ENCODE measurements at places on chromosomes 4 and X. TPM values are rescaled to one million over a fixed set of nuclear protein-coding genes. Genes with fewer than 3 reads are reported as not detected.
A peak's percentile ranks its signal among the peaks of the same experiment; 100 is the strongest.

DNA sequence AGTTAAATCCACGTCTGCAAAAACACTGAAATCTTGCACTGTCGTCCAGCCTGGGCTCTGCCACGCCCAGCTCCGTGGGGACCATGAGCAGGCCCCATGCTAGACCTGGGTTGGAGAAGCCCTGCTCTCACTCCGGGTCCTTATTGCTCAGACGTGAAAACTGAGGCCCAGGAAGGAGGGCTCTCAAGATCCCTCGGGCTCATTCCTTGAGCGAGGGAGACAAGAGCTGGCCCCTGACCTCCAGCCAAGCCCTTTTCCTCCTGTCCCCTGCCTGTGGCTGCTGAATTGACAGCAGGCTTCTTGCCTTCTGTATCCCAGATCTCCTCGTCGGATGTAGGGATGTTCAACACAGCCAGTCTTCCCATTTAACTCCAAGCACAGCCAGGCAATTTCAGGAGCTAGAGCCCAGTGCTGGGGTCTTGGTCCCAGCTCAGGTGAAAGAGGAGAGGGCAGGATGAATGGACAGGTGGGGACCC is 109.5 kb downstream of the CPZ start:
- no peaks in the 10 kb centered on the region for H3K27me3 ChIP-seq
- H3K4me3 ChIP-seq = no peak overlapping the region
- H3K36me3 ChIP-seq = no peaks in the 10 kb centered on the region
- no peaks in the 10 kb centered on the region for H3K4me1 ChIP-seq
- H3K27ac ChIP-seq = no peak overlapping the region

DNA sequence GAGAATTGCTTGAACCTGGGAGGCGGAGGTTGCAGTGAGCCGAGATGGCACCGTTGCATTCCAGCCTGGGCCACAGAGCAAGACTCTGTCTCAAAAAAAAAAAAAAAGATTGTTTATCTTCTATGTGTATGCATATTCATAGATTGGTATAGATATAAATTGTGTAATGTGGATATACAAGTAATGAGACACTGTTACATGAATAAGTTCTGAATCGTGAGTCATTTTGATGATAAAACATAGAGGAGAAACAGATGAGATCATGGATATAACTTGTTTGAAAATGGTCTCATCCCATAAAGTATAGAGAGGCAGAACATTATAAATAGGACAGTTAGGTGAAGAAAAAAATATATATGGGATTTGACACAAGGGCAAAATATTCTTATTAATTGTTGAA is 628.0 kb downstream of the IL1RAPL1 start:
- DNase-seq = no peak
- no peak overlapping the region for H3K4me3 ChIP-seq
- no peaks in the 10 kb centered on the region for H3K36me3 ChIP-seq
- no peaks in the 10 kb centered on the region for H3K27me3 ChIP-seq
- H3K27ac ChIP-seq = no peak overlapping the region

IL21 gene
- total RNA-seq = not detected

GRCh38 chrX:68929332-68930150 is 100.7 kb downstream of the EFNB1 start:
- no peaks in the 10 kb centered on the region for H3K4me1 ChIP-seq
- no peaks in the 10 kb centered on the region for H3K36me3 ChIP-seq
- DNase-seq = no peak
- H3K27ac ChIP-seq = no peak overlapping the region
- no peaks in the 10 kb centered on the region for H3K27me3 ChIP-seq

ATP11C gene
- 15.3 TPM for total RNA-seq

- H3K4me3 ChIP-seq = no peak overlapping the region
- no peak for DNase-seq
- no peaks in the 10 kb centered on the region for H3K27me3 ChIP-seq
- H3K4me1 ChIP-seq = no peaks in the 10 kb centered on the region
Measured at GRCh38 chr4:157014621-157015591, 43.3 kb upstream of the PDGFC start.

- no peak overlapping the region for H3K4me3 ChIP-seq
- H3K36me3 ChIP-seq = no peaks in the 10 kb centered on the region
- H3K27ac ChIP-seq = no peak overlapping the region
- DNase-seq = no peak
Measured at GRCh38 chr4:42197341-42197740, 44.9 kb upstream of the BEND4 start.

DNA sequence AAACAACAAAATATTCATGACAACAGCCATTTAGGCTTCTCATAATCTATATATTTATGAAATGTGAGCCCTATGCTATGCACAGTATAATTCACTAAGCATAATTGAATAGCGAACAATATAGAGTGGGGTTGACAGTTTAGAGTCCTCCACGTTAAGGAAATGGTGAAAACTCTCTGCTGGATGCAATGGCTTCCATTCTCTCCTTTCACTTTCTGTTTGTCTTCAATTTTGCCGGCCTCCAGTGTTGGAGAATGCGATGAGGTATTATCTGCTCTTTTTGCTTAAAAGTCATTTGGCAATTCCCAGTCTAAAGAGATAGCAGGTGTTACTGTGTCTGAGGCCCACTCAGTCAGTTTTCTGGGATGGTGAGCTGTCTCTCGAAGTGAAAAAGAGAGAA is 52.1 kb downstream of the NPY5R start:
- H3K4me3 ChIP-seq = no peak overlapping the region
- DNase-seq = no peak
- no peaks in the 10 kb centered on the region for H3K27me3 ChIP-seq

CLDN2 gene
- total RNA-seq = 1.9 TPM

CRMP1 gene
- 1.2 TPM for total RNA-seq

- H3K27ac ChIP-seq = no peak overlapping the region
- no peaks in the 10 kb centered on the region for H3K27me3 ChIP-seq
- H3K36me3 ChIP-seq = no peaks in the 10 kb centered on the region
- H3K4me3 ChIP-seq = no peak overlapping the region
- H3K4me1 ChIP-seq = no peaks in the 10 kb centered on the region
Measured at GRCh38 chr4:146976145-146976544, 30.5 kb upstream of the TTC29 start.

DNA sequence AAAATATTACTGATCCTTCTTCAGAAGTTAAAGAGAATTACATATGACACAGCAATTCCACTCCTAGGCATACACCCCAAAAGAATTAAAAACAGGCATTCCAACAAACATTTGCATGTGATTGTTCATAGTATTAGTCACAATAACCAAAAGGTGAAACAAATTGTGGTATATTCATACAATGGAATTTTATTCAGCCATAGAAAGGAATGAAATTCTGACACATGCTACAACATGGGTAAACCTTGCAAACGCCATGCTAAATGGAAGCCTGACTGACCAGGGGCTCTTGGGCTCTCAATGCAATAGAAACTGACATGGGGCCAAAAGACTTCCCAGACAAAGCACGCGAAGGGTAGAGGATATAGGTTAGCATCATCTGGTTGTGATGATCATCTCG is 62.1 kb upstream of the S100G start:
- no peak overlapping the region for H3K4me3 ChIP-seq
- H3K4me1 ChIP-seq = no peaks in the 10 kb centered on the region
- H3K27me3 ChIP-seq = no peaks in the 10 kb centered on the region

VMA21 gene
- total RNA-seq = 20.6 TPM

HOPX gene
- 5.7 TPM for total RNA-seq

GRCh38 chrX:124212622-124213021 is 119.8 kb upstream of the TEX13D start:
- DNase-seq = no peak
- no peaks in the 10 kb centered on the region for H3K27me3 ChIP-seq
- no peaks in the 10 kb centered on the region for H3K36me3 ChIP-seq
- no peaks in the 10 kb centered on the region for H3K4me1 ChIP-seq
- H3K4me3 ChIP-seq = no peak overlapping the region

SPOCK3 gene
- 0.77 TPM for total RNA-seq

- H3K27ac ChIP-seq = no peak overlapping the region
- no peak for DNase-seq
- H3K4me3 ChIP-seq = no peak overlapping the region
- no peaks in the 10 kb centered on the region for H3K27me3 ChIP-seq
- H3K36me3 ChIP-seq = no peaks in the 10 kb centered on the region
- no peaks in the 10 kb centered on the region for H3K4me1 ChIP-seq
Measured at GRCh38 chr4:12635629-12636028, 848.5 kb downstream of the RAB28 start.

RHOXF1 gene
- not detected for total RNA-seq

PNMA3 gene
- total RNA-seq = 0.15 TPM

- no peak overlapping the region for H3K4me3 ChIP-seq
- no peak overlapping the region for H3K27ac ChIP-seq
- H3K4me1 ChIP-seq = no peaks in the 10 kb centered on the region
- no peaks in the 10 kb centered on the region for H3K27me3 ChIP-seq
- H3K36me3 ChIP-seq = no peaks in the 10 kb centered on the region
Measured at GRCh38 chr4:116878280-116878679, 207.1 kb downstream of the TRAM1L1 start.

GRCh38 chr4:146273204-146273901 is 59.0 kb downstream of the REELD1 start:
- no peak for DNase-seq
- no peak overlapping the region for H3K4me3 ChIP-seq
- H3K4me1 ChIP-seq = no peaks in the 10 kb centered on the region
- H3K27ac ChIP-seq = no peak overlapping the region
- H3K36me3 ChIP-seq = no peaks in the 10 kb centered on the region
- H3K27me3 ChIP-seq = no peaks in the 10 kb centered on the region

DNA sequence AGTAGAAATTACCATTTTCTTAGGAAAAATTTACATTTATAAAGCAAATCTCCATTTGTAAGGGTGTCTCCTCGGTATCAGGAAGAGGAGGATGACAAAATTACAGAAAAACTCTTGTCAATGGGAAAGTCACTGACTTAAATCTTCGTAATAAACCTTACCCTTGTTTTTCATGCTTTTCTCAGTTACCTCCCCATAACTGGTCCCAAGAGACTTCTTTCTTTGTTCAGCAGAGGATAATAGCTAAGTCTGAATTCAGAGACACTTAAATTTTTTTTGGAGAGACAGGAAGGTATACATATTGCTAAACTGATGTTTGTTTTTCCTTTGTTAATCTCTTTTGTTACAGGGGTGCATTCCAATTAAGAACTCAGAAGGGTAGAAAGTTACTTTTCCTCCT is 125.5 kb upstream of the JADE1 start:
- no peak overlapping the region for H3K27ac ChIP-seq
- no peaks in the 10 kb centered on the region for H3K27me3 ChIP-seq
- no peak for DNase-seq

DNA sequence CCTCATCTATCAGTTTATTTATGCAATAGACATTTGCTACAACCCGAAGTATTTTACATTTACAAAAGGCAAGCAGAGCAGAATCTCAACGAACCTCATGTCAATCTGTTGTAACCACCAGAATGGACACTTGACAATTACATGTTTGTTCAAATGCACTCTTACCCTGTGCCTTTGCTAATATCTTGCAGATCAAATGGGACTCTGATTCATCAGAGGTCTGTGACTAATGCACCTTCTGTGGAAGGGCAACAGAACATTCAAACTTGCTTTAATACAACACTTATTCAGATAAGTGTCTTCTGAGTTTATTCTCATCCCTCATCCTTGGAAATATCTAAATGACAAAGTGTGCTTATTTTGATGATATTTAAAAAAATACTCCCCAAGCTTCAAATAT is 644.7 kb upstream of the PCDH10 start:
- no peak overlapping the region for H3K27ac ChIP-seq
- no peaks in the 10 kb centered on the region for H3K27me3 ChIP-seq
- no peak for DNase-seq
- H3K36me3 ChIP-seq = no peaks in the 10 kb centered on the region

DNA sequence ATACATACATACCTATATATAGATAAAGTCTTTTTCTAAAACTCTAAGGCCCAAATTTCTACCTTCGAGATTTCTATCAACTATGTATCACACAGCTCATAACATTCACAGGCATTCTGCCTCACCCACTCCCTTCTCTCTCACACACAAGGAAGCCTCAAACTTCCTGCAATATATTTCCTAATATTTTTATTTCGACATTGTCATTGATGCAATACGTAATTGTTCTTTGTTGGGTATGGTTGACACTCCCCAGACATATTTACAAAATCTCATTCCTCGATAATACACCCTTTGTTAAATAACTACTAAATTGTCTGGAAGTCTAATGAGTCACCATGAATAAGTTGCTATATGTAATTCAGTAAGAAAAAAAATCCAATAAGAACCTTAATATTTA is 143.5 kb downstream of the HNRNPD start:
- no peak overlapping the region for H3K4me3 ChIP-seq
- DNase-seq = no peak
- no peak overlapping the region for H3K27ac ChIP-seq
- no peaks in the 10 kb centered on the region for H3K4me1 ChIP-seq
- no peaks in the 10 kb centered on the region for H3K36me3 ChIP-seq

ADH4 gene
- total RNA-seq = 1.5 TPM

DNA sequence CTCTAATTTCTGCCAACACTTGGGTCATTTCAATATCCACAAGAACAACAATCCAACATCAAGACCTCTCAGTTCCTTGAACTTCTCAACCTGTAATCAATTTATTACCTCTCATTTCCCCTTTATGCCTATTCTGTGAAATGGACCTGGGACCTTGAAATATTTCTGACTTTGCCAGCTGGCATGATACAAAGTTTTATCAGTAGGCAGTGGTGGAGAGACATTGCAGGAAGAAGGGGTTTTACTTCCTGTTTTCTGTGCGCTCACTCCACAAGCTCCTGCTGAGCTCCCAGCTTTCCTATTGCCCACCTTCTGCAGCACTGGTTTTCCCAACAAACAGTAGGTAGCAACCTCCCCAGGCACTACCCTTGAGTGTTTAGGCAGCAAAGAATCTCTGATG is 3.5 kb upstream of the ARHGEF6 start:
- DNase-seq = no peak
- H3K4me1 ChIP-seq = no peaks in the 10 kb centered on the region
- no peak overlapping the region for H3K4me3 ChIP-seq
- H3K27me3 ChIP-seq = no peaks in the 10 kb centered on the region

DNA sequence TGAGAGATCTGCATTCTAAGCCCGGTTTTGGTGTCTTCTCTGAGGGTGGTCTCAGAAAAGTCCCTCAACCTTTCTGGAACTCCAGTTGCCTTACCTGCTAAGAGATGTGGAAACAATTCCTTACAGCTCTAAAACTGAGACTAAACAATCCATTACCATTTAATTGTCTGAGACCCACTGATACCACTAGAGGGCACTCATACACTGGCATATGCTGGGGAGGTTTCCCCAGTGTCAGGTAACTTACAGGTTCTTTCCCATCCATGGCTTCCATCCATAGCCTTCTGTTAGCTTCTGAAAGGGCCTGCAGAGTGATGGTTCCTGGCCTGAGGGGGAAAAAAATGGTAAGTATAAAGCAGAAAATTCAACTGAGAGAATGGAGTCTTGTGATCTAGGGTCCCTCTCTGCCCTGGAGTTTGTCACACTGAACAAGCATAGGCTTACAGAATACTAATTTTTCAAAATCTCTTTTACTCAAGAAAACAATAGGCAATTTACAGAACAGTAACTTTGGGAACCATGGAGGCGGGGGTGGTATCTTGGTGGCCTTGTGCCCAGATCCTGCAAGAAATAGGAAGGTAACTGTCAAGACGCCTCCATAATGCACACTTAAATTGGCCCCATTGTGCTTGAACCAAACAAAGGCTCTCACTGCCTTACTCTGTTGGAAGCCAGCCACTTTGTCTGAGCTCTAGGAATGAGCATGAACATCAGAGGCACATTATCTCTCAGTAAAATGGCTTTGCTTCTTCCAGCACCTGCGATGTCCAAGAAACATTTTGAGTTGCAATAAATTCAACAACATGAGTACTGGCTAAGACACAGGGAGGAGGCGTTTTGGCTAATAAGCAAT is 236.1 kb downstream of the OPHN1 start:
- no peak overlapping the region for H3K4me3 ChIP-seq
- no peak overlapping the region for H3K27ac ChIP-seq
- no peaks in the 10 kb centered on the region for H3K36me3 ChIP-seq
- no peaks in the 10 kb centered on the region for H3K4me1 ChIP-seq
- no peaks in the 10 kb centered on the region for H3K27me3 ChIP-seq
- DNase-seq = peak; percentile 50

- no peaks in the 10 kb centered on the region for H3K27me3 ChIP-seq
- H3K27ac ChIP-seq = no peak overlapping the region
- no peak for DNase-seq
- no peaks in the 10 kb centered on the region for H3K36me3 ChIP-seq
Measured at GRCh38 chr4:184836613-184837012, 10.8 kb upstream of the ACSL1 start.

Measured in colonic mucosa (tissue), 4 donors.